ENCODE measurements at places on chromosomes 3 and 15.

DNA sequence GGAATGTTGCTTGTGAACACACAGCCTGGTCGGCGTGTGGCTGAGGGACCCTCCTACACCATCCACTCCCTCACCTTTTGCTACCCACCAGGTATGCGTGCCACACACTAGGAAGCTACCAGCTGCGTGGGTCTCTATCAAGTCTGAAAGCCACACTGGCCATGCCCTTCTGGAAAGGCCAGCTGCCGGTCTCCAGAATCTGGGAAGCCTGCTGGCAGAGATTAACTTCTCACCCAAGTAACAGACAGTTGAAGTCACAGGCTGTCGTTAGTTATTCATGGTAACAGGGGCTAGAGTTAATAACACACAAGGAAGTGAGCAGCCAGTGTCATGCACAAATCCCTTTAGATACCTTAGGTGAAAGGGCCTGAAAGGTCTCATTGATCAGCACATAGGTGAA, 48.1 kb downstream of the SUSD5 start:
- no peak for DNase-seq

DNA sequence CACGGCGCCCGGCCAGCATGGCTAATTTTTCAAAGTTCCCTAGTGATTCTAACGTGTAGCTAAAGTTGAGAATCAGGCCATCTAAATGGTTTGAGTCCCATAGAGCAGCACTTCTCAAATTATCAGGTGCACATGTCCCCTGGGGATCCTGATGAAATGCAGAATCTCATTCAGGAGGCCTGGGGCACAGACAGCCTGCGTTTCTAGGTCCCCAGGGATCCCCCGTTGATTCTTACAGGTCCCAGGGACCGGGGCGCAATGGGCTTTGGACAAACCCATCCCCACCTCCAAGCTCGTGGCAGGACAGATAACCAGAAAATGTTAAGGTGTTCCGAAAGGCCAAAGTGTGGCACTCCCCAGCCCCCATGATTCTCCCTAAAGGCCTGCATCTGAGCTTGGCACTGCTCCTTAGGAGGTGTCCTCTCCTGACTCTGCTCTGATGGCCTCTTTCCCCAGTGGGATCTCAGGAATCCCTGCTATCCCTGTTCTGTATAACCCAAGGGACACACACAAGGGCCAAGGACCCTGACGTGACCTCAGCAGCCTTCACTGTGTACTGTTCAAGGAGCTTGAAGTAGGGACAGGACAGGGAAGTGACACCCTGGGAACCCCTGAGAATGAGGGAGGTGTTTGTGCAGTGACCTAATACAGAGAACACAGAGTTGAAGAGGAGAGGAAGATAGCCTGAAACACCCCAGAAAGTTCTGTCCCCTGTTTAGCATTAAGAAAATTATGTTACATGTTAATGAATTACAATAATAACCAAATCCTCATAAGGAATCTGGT, 8.0 kb downstream of the LRRK1 start:
- DNase-seq = no peak

DNA sequence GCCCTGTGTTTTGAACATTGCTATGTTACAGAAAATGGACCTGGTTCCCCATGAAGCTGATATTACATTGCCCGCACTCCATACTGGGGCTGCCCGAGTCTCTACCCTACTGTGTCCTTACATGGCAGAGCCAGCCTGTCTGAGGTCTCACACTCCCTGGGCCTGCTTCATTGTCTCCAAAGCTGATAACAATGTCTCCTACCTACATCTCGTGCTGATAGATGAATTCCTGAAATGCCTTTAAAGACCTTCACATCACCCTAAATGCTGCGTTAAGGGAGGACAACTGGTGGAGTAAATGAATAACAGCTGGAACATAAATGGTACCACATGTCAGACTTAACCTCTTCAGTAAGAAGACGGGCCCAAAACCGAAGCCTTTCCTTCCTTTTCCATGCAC, 62.9 kb upstream of the PTX3 start:
- DNase-seq = no peak

- no peak for DNase-seq
These were observed 12.3 kb downstream of the PLEKHO2 start for GRCh38 chr15:64854041-64854440.

- no peak for DNase-seq
These were observed 3.1 kb upstream of the ABTB1 start for GRCh38 chr3:127669541-127670228.

- DNase-seq = no peak
These were observed 60.7 kb downstream of the UBE2E2 start for GRCh38 chr3:23263796-23264195.

DNA sequence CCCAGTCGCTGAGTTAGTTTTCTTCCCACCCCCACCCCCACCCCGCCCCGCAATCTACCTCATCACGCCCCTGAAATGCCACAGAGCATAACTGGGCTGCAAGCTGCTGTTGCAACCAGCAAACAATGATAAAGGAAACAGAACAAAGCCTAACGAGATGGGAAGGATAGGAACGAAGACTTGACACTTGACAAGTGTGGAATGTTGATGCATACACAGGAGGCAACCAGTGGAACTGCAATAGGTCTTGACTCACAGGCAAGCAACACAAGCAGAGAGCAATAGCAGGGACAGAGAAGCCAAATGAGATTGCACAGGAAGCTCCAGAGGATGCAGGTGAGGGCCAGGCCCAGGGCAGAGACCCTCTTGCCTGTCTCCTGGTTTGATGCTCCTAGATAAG, 225.9 kb downstream of the IGSF11 start:
- no peak for DNase-seq

GRCh38 chr3:122168044-122168443, 15.4 kb upstream of the CASR start:
- DNase-seq = no peak

- no peak for DNase-seq
These were observed 681 bp downstream of the CHMP2B start for GRCh38 chr3:87227835-87228144.

DNA sequence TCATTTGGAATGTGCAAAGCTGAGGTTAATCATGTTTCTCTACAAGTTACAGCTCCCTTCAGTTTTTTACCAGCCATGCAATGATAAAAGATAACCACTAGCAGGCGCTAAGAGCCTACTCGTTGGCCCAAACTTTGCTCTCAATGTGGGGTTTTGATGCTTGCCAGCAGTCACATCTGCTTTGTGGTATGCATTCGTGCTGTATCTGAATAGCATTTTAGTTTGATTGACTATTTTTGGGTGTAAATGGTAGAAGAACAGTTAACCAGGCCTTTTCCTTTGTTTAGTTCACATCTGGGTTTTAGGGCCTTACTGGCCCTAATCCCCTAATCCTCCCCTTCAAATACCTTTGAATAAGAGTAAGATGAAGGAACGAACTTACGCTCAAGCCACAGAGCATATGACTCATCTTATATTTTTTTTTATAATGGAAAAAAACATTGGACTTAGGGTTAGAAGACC, 4.4 kb upstream of the CLDN11 start:
- peak; percentile 78 for DNase-seq

DNA sequence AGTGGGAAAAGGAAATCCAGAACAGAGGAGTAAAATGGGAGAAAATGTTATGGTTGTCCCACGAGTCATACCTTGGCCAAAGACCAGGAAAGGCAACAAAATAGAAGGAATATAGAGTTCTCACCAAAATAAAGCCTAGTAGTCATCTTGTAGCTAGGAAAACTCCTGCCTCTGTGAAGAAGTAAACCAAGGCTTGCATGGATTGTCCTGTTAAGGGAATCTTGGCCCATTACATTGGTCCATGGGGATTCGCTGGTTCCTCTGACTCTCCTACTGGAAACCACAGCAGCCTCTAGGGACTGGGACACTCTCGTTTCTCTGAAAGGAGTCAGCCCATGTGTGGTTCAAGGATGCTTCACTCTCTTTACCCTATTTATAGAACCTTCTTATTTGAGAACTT, 62.9 kb upstream of the FNDC3B start:
- no peak for DNase-seq

DNA sequence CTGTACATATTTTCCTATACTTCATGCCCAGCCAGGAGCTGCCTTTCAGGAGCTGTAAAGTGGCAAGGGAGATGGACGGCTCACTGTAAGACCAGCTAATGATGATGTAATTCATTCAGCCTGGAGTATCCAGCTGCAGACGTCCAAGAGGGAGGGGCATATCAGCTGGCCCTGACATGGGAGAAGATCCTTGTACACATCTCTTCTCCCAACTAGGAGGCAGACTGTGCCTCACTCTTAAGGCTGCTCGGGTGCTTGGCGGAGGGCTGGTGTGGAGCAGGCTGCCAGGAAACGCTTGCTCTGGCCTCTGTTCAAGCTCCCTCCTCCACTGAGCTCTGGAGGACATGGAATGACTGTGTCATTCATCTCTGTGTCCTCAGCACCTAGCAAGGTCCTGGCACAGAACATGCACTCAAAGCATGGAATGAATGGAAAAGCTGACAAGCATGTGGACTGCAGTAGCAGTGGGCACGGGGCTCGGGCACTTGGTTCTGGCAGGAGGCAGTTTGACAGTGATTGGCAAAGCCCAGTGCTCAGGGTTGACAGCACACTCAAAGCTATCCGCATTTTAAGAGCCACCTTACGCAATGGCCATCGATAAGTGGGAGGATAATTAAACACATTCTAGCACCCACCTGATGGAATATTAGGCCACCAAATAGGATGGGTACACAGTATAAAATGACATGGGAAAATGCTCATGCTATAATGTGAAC, 72.4 kb downstream of the TBC1D2B start:
- DNase-seq = peak; percentile 77

- DNase-seq = no peak
These were observed 2.1 kb downstream of the IDH2 start for GRCh38 chr15:90099868-90100831.

GRCh38 chr3:159996018-159996417, 7.4 kb downstream of the IL12A start:
- DNase-seq = no peak

- DNase-seq = no peak
These were observed 7.9 kb upstream of the ZMAT3 start for GRCh38 chr3:179079537-179079936.

DNA sequence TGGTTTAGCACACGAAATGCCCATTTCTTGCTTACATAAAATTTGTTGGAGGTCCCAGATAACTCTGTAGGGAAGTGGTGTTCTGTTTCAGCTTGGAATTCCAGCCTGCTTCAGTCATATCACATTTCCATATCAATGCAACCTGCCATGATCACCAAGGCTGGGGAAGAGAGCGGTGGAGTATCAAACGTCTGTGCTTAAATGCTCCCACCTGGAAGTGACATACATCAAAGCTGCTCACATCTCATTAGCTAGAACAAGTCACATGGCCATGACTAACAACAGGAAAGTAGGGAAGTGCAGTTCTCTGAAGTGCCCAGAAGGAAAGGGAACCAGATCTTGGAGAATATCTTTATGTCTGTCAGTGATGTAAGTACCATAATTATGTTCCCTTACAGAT, 130.2 kb upstream of the CFAP20DC start:
- no peak for DNase-seq

DNA sequence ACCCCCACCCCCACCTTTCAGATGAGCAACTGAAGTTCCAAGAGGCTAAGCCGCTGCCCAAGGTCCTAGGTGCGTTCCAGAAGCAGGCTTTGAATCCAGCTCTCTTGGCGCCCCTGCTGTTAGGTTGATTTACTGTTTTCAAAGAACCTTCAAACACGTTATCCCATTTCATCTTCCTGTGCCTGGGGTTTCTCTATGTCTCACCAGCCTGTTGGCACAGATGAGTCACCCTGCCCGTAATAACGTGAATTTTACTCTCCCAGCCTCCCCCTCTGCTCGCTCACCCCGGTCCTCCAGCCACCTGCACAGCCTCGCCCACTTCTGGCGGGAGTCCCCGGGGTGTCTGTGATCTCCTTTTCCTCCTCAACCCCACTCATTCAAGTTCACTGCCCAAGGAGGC, 13.0 kb upstream of the TSEN2 start:
- no peak for DNase-seq

- DNase-seq = no peak
These were observed 26.5 kb downstream of the NEO1 start for GRCh38 chr15:73078722-73079121.

GRCh38 chr3:150744041-150744918, 18.7 kb downstream of the SIAH2 start:
- DNase-seq = no peak

GRCh38 chr3:38984731-38985130, 67.0 kb downstream of the SCN11A start:
- DNase-seq = no peak

- DNase-seq = no peak
These were observed 31.5 kb upstream of the VEPH1 start for GRCh38 chr3:157534725-157535161.

DNA sequence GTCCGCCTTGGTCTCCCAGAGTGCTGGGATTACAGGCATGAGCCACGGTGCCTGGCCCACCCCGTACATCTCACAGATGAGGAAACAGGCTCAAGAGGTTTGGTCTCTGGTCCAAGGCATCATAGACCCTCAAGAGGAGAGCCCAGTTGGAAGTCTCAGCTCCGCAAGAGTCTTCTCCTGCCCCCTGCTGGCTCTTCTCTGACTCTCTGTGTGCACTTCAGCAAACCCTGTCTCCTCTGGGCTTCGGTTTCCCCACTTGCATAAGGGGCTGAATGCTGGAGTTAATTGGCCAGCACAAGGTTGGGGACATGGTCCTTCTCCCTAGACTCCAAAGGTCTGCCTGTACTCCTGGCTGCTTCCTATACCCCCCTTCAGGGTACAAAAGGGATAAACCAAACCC, 3.9 kb downstream of the MST1R start:
- no peak for DNase-seq

DNA sequence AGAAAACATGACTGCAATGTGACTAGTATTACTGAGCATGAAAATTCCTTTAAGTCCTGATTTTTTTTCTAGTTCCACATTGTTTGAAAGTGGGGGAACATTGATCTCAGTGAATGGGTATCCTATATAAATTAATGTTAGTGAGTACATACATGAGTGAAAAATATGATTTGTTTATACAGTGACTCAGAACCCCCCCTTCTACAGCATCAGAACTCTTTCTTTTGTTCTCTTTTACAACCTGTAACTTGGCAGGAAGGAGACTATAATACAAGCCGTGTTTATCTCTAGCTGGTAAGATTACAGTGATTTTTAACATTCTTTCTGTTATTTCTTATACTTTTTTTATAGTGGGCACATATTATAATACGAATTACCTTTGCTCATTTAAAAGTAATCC, 384.7 kb downstream of the PDCD6IP start:
- DNase-seq = no peak

DNA sequence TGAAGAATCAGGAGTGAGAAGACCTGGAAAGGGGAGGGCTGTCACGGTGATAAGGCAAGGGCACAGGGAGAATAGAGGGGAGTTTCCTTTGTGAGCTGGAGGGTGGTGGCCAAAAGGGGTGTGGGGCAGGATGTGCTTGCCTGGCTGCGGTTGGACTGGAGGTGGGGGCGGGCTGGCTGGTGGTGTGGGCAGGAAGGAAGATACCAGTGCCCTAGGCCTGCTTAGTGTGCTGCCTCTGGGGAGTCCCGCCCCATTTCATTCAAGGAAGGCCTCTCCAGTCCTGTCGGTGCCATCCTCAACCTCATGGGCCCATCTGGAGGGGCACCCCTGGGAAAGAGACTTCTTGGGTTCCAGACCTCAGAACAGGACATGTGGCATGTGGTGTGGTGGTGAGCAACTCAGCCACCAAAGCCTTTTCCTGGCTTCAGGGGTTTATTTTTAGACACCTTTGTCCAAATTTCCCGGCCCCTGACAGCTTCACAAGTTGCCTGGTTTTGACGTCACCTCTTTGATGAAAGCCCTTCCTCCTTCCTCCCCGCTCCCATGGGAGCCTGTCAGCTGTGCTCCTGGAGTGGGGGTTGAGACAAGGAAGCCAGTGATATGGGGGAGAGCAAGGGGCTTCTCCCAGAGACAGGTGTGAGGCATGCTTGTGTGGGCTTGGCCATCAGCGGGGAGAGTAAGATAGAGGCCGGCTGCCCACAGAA, 15.6 kb downstream of the TEX264 start:
- DNase-seq = no peak

- DNase-seq = peak; percentile 21
These were observed 30.4 kb downstream of the NXPE3 start for GRCh38 chr3:101809178-101810021.
